ENCODE measurements at places on chromosomes 3 and 15.

- DNase-seq = no peak
These were observed 7.8 kb downstream of the PAK6 start for GRCh38 chr15:40246496-40247280.

DNA sequence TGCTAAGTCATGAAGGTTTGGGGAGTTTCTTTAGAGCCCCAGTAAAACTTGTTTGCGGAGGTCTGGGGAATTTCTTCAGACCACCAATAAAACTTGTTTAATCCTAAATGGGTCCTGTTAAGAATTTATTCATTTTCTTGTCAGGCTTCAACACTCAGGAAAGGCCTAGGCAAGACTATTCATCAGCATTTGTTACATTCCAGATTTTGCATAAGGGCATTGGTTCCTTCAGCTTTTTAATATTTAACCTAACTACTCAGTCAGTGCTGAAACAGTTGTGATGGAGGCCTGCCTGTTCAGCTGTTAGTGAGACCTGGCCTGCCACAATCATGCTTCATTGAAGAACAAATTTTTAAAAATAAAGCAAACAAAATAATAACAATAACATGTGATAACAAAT is 954.2 kb upstream of the SEMA6D start:
- no peak for DNase-seq

DNA sequence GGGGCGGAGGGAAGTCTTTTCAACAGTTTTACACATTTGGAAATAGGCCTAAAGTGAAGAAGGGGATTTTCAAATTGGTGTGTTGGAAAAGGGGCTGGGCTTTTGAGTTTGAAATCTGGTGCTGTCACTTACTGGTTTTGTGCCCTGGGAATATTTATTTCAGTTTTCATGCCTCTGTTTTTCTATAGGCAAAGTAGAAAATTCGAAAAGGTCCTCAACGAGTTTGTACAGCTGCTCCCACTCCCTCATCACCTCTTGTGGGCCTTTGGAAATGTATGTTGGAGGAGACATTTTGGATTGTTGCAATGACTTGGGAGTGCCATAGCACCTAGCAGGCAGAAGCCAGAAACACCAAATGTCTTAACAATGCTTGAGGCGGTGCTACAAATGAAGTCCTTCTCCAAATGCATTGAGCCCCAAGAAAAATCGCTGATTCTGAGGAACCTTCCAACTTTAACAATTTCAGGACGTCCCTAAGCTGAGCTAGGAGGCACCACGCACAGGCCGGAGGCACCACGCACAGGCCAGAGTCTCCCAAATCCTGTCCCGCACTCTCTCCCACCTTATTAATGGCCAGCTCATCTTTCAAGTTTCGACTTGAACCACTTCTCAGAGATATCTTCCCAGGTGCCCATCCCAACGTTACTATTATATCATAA is 639 bp upstream of the POLR2M start:
- no peak for DNase-seq

DNA sequence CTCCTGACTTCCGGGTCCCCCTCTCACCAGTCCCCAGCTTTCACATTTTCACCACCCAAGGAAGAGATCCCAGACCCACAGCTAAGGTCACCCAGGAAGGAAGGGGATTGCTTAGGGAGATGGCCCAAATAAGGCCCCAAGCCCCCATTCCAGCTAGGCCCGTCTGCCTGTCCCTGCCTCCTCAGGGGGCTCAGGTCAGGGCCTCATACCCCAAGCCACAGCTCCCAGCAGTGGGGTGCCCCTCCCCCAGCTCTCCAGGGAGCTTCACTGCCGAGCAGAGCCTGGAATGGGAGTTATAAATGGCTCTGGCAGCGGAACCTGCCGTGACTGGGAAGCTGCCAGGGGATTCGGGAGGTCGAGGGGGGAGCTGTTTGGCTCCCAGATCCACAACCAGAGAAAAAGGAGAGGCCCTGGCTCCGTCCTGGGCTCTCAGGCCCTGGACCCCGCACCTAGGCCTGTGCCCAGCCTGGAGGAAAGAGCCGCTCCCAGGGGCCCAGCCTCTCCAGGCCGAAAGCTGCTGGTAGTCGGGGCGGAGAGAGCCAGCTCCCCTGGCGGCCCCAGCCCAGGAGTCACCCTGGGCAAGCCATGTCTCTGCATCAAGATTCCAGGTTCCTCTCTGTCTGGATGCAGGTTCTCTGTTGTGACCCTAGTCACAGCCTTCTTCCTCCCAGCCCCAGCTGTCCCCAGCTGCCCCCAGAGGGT is 550 bp downstream of the CCDC9B start:
- no peak for DNase-seq

GRCh38 chr3:195150181-195151118 is 120.5 kb downstream of the XXYLT1 start:
- DNase-seq = no peak

DNA sequence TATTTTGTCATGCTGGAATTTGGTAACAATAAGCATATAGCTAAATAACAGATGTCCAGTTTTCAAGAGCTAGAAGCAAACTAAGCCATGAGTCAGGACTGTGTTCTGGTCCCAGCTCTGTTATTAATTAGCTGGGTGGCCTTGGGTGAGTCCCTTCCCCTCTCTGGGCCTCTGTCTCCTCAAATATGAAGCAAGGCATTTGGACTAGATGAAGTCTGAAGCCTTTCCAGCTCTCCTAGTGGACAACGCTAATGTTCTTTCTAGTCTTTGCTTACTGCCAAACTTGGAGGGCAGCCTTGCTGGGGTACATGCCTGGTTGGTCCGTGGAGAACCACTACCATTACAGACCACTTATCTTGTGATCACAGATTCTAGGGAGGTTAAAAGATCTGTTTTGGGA is 127.6 kb downstream of the DUT start:
- no peak for DNase-seq

Data from cortex of kidney (tissue), 1 donor.